ENCODE measurements at places on chromosomes 13 and 19. TPM values are rescaled to one million over a fixed set of nuclear protein-coding genes. Genes with fewer than 3 reads are reported as not detected.

DNA sequence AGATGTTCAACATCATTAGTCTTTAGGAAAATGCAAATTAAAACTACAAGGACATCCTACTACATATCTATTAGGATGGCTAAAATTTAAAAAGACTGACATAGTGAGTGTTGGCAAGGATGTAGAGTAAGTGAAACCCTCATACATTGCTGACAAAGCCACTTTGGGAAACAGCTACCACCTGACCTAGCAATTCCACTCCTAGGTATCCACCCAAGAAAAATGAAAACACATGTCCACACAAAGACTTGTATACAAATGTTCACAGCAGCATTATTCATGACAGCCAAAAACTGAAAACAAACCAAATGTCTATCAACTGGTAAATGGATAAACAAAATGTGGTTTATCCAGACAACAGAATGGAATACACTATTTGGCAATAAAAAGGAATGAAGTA, 51.7 kb upstream of the DOCK9 start:
- H3K27ac ChIP-seq = no peak overlapping the region
- no peak for DNase-seq
- H3K4me1 ChIP-seq = no peaks in the 10 kb centered on the region
- H3K4me3 ChIP-seq = no peak overlapping the region
- H3K27me3 ChIP-seq = no peaks in the 10 kb centered on the region
- no peaks in the 10 kb centered on the region for H3K36me3 ChIP-seq

DNA sequence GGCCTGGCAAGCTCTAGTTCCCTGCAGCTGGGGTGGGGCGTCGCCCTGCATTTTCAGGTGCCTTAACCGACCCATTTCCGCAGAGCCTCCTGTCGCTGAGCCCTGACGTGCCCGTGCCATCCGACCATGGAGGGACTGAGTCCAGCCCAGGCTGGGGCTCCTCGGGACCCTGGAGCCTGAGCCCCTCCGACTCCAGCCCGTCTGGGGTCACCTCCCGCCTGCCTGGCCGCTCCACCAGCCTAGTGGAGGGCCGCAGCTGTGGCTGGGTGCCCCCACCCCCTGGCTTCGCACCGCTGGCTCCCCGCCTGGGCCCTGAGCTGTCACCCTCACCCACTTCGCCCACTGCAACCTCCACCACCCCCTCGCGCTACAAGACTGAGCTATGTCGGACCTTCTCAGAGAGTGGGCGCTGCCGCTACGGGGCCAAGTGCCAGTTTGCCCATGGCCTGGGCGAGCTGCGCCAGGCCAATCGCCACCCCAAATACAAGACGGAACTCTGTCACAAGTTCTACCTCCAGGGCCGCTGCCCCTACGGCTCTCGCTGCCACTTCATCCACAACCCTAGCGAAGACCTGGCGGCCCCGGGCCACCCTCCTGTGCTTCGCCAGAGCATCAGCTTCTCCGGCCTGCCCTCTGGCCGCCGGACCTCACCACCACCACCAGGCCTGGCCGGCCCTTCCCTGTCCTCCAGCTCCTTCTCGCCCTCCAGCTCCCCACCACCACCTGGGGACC, 1.2 kb downstream of the ZFP36 start:
- no peaks in the 10 kb centered on the region for H3K27me3 ChIP-seq
- no peaks in the 10 kb centered on the region for H3K36me3 ChIP-seq
- H3K27ac ChIP-seq = peak overlapping the region; percentile 91
- peaks cover 15% of the 10 kb centered on the region for H3K4me1 ChIP-seq

- H3K4me1 ChIP-seq = peaks cover 7% of the 10 kb centered on the region
- peak within 1 kb of the TSS; percentile 58 for H3K4me3 ChIP-seq
- no peaks in the 10 kb centered on the region for H3K27me3 ChIP-seq
- H3K36me3 ChIP-seq = no peaks in the 10 kb centered on the region
- peak within 1 kb of the TSS; percentile 89 for H3K27ac ChIP-seq
Observed at GRCh38 chr19:39203372-39204341, at the start of gene SYCN. SYCN (minus strand) TSS chr19:39204263; CDS start chr19:39204254, 9 bp downstream.

- no peaks in the 10 kb centered on the region for H3K4me1 ChIP-seq
- H3K36me3 ChIP-seq = no peaks in the 10 kb centered on the region
- no peak overlapping the region for H3K27ac ChIP-seq
- no peak overlapping the region for H3K4me3 ChIP-seq
- DNase-seq = no peak
Observed at GRCh38 chr13:28499609-28500008, 4.7 kb upstream of the FLT1 start.

DNA sequence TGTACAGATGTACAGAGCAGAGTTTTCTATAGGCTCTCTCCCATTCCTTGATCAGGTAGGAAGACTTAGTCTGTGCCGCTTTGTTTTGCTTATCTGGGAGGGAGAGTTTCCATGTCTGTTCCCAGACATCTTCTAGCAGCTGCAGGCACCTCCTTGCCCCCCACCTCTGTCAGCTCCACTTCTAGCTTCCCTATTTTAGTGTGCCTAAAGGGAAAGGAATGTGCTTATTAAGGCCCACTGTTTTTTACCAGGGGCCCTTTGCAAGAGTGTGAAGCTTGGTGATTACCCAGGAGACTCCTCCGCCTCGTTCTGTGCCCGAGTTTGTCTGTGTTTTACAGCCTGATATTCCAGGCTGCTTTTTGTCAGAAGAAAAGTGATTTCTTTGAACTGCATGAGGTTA, 1984.4 kb downstream of the OLFM4 start:
- H3K36me3 ChIP-seq = no peaks in the 10 kb centered on the region
- H3K4me1 ChIP-seq = no peaks in the 10 kb centered on the region
- no peak for DNase-seq
- H3K27ac ChIP-seq = no peak overlapping the region
- H3K4me3 ChIP-seq = no peak overlapping the region

GRCh38 chr13:30570691-30571090, 47.0 kb upstream of the USPL1 start:
- DNase-seq = no peak
- no peak overlapping the region for H3K4me3 ChIP-seq
- H3K4me1 ChIP-seq = peaks cover 9% of the 10 kb centered on the region
- no peaks in the 10 kb centered on the region for H3K36me3 ChIP-seq
- no peak overlapping the region for H3K27ac ChIP-seq
- H3K27me3 ChIP-seq = no peaks in the 10 kb centered on the region

- H3K27me3 ChIP-seq = no peaks in the 10 kb centered on the region
- no peaks in the 10 kb centered on the region for H3K36me3 ChIP-seq
- DNase-seq = no peak
- no peaks in the 10 kb centered on the region for H3K4me1 ChIP-seq
- no peak overlapping the region for H3K4me3 ChIP-seq
- no peak overlapping the region for H3K27ac ChIP-seq
Observed at GRCh38 chr13:103192511-103193135, 126.4 kb upstream of the SLC10A2 start.

DNA sequence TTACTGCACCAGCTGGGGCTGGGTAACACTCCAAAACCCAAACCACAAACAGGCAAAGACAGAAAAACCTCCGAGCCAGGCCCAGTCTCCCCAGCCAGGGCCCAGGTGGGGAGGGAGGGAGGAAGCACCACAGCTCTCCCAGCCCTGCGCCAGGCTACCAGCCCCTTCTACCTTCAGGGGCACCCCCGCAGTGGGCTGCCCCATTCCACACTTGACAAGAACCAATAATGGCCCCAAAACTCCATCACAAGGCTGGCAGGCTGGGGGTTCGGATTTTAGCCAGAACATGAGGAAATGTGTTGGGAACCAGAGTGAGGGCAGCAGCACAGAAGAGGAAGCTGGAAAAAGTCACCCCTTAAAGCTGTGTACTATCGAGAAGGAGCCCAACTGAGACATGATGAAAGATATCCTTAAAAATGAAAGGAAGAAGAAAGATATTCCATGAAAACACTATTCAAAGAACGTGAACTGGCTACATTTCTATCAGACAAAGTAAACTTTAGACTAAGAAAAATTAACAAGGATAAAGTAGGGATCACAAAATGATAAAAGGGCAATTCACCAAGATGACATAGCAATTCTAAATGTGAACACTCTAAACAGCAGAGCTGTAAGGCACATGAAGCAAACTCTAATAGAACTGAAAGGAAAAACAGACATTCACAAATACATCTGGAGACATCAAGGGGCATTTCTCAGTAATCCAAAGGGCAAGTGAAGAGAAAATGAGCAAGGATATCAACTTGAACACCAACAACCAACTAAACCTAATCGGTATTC, 12.9 kb downstream of the TUBGCP3 start:
- H3K4me1 ChIP-seq = peaks cover 11% of the 10 kb centered on the region
- peak overlapping the region; percentile 35 for H3K27ac ChIP-seq
- H3K36me3 ChIP-seq = no peaks in the 10 kb centered on the region

DNA sequence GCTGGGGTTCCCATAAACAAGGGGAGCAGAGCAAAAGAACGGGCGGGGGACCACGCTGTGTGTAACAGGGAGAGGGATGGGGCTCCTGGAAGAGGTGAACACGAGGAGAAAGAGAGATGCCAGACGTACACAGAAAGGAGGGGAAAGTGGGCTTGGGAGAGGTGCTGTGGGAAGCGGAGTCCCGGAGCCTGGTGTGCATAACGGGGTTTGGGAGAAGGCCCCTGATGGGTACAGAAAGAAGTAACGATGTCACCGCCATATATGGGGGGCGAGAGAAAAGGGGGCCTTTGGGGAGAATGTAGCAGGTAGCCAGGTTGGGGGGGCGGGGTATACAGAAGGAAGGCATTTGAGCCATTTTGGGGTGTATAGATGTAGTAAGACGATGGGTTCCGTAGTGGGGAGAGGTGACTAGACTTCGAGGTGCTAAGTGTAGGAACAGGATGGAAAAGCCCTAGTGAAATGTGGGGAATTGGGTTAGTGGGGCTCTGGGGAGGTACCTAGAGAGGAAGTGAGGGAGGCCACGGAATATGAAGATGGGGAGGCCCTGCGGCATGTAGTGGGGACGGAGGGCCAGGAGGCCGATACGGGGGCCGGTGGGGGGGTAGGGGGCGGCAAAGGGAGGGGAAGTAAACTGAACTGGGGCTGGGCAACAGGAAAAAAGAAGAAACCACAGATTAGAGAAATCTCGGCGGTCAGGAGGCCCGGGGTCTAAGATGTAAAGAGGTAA, 787 bp downstream of the ZNF580 start:
- H3K36me3 ChIP-seq = no peaks in the 10 kb centered on the region
- no peak for DNase-seq
- H3K27ac ChIP-seq = peak overlapping the region; percentile 79
- peak overlapping the region; percentile 72 for H3K4me3 ChIP-seq

DNA sequence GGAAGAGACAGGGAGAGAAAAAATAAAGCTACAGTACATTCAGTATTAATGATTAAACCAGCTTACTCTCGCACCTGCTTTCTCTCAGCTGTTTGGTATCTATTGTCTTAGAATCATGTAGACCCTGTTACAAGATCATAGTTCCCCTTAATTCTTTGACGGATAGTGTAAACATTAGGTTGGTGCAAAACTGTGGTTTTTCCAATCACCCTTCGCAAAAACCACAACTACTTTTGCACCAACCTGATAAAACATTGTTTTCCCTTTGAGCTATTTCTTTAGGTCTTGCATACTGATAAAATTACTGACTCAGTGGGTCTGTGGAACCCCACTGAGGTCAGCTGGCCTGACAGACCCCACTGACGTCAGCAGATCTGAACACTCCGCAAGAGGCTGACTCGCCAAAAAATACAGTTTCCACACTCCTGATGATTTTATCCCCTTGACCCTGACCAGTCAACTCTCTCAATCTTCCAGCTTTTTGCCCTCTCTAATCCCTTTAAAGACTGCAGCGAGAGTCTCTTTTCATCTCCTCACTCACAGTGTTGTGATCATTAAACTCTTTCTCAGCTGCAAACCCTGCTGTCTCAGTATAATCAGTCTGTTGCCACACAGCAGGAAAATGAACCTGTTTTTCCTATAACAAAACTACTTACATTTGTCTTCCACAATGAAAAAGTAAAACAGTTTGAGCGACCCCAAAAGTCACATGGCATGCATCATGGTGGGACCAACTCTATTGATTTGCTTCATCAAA, 123.9 kb downstream of the SLITRK6 start:
- H3K36me3 ChIP-seq = no peaks in the 10 kb centered on the region
- H3K27ac ChIP-seq = no peak overlapping the region
- no peaks in the 10 kb centered on the region for H3K27me3 ChIP-seq
- no peak for DNase-seq
- H3K4me1 ChIP-seq = no peaks in the 10 kb centered on the region
- no peak overlapping the region for H3K4me3 ChIP-seq

- H3K36me3 ChIP-seq = no peaks in the 10 kb centered on the region
- peak within 1 kb of the TSS; percentile 17 for H3K27ac ChIP-seq
- peak; percentile 100 for DNase-seq
Observed at GRCh38 chr19:7522072-7522922, at the start of gene MCOLN1. MCOLN1 (plus strand) TSS chr19:7522624; CDS start chr19:7522751, 127 bp downstream.

- no peaks in the 10 kb centered on the region for H3K36me3 ChIP-seq
- H3K4me3 ChIP-seq = no peak overlapping the region
- H3K27me3 ChIP-seq = no peaks in the 10 kb centered on the region
- no peak for DNase-seq
- H3K4me1 ChIP-seq = no peaks in the 10 kb centered on the region
- H3K27ac ChIP-seq = no peak overlapping the region
Observed at GRCh38 chr19:35931874-35932202, 4.3 kb upstream of the LRFN3 start.

DNA sequence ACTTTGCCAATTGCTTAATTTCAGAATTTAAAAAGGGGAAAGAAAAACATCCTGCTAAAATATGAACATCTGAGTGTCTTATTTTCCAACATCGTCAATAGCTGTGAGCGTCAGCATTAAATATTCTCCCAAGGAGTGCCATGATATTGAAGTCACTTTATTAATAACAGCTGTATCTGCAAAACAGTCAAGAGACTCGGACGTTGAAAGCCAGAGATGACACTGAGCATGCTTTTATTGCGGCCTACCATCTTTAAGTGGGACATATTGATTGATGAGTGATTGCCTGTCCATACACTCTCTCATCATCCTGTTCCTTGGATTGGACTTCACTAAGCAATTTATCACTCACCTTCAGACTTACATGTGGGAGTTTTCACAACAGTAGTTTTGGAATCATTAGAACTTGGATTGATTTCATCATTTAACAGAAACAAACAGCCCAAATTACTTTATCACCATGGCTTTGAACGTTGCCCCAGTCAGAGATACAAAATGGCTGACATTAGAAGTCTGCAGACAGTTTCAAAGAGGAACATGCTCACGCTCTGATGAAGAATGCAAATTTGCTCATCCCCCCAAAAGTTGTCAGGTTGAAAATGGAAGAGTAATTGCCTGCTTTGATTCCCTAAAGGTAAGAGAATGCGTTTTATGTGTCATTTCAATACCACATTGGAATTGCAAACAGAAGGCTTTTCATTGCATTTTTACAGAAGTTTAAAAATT, 53.8 kb downstream of the MBNL2 start:
- no peaks in the 10 kb centered on the region for H3K27me3 ChIP-seq
- H3K4me3 ChIP-seq = no peak overlapping the region
- peaks cover 15% of the 10 kb centered on the region for H3K4me1 ChIP-seq
- no peaks in the 10 kb centered on the region for H3K36me3 ChIP-seq
- DNase-seq = no peak

GRCh38 chr13:51240958-51241357, 18.8 kb downstream of the FAM124A start:
- no peaks in the 10 kb centered on the region for H3K36me3 ChIP-seq
- no peaks in the 10 kb centered on the region for H3K4me1 ChIP-seq
- H3K4me3 ChIP-seq = no peak overlapping the region
- no peak overlapping the region for H3K27ac ChIP-seq

KMT2B gene
- 18.8 TPM for total RNA-seq

POU4F1 gene
- 0.06 TPM for total RNA-seq

ARHGAP45 gene
- 12.9 TPM for total RNA-seq

NPHS1 gene
- total RNA-seq = 21.3 TPM

CERS1 gene
- total RNA-seq = 0.23 TPM
